ENCODE measurements at places on chromosomes 3 and 15. TPM values are rescaled to one million over a fixed set of nuclear protein-coding genes. Genes with fewer than 3 reads are reported as not detected.

RETNLB gene
- total RNA-seq: not detected

P2RY12 gene
- total RNA-seq: not detected

PLA2G4E gene
- total RNA-seq: 0.12 TPM

GP5 gene
- total RNA-seq: 0.15 TPM

SPESP1 gene
- 16.8 TPM for total RNA-seq

PIERCE2 gene
- total RNA-seq: 3.5 TPM

TMC3 gene
- not detected for total RNA-seq

LRRC15 gene
- total RNA-seq: not detected

PRR20G gene
- total RNA-seq: not detected

FES gene
- total RNA-seq: 0.32 TPM

MAP1A gene
- total RNA-seq: 0.09 TPM

FETUB gene
- total RNA-seq: 0.47 TPM

CIB2 gene
- 0.30 TPM for total RNA-seq

ATP8B4 gene
- total RNA-seq: not detected

NANOGP8 gene
- 0.75 TPM for total RNA-seq

TLR9 gene
- total RNA-seq: not detected

GOLGA6L4 gene
- total RNA-seq: 2.3 TPM

STT3B gene
- 133 TPM for total RNA-seq

CLSTN2 gene
- total RNA-seq: not detected

PFKFB4 gene
- total RNA-seq: 3.4 TPM

BCL2A1 gene
- total RNA-seq: not detected

SLC27A2 gene
- 0.84 TPM for total RNA-seq

HCLS1 gene
- total RNA-seq: 1.6 TPM

CACNA2D2 gene
- total RNA-seq: not detected

CYP19A1 gene
- total RNA-seq: not detected

DNAH1 gene
- total RNA-seq: 7.6 TPM

TGM5 gene
- 0.12 TPM for total RNA-seq

GNAT1 gene
- not detected for total RNA-seq

CCR8 gene
- total RNA-seq: not detected

ZNF660 gene
- not detected for total RNA-seq

CRTAP gene
- total RNA-seq: 182 TPM

PARP9 gene
- 6.3 TPM for total RNA-seq

LYZL4 gene
- not detected for total RNA-seq

FANCD2OS gene
- total RNA-seq: not detected

NIPA2 gene
- total RNA-seq: 50.4 TPM

OTOL1 gene
- total RNA-seq: not detected

EXD1 gene
- 0.37 TPM for total RNA-seq

ITGA11 gene
- total RNA-seq: not detected

WDR93 gene
- total RNA-seq: 0.47 TPM

CCDC39 gene
- total RNA-seq: not detected

SLC6A1 gene
- not detected for total RNA-seq

SHC4 gene
- 0.49 TPM for total RNA-seq

COL6A5 gene
- total RNA-seq: not detected

MDFIC2 gene
- not detected for total RNA-seq
